ENCODE measurements at places on chromosomes 16 and 17.

- no peak for DNase-seq
Measured at GRCh38 chr16:63361032-63361624, 1324.9 kb upstream of the CDH8 start.

DNA sequence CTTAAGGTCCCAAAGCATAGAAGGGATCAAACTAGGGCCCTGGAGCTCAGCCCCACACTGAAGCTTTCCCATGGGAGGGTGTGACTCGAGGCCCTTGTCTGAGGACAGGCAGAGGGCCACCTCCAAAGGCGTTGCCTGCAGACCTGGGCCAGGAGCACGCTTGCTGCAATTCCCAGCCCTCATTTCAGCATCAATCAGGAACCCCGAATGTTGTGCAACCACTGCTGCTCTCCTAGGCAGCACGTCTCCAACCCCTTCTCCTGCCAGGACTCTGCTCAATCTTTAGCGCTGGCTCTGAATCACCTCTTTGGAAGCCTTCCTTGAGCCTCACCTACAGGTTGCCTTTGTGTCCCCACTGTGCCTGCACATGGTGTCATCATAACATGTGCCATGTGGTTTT, 14.0 kb upstream of the ATP2C2 start:
- no peak for DNase-seq

DNA sequence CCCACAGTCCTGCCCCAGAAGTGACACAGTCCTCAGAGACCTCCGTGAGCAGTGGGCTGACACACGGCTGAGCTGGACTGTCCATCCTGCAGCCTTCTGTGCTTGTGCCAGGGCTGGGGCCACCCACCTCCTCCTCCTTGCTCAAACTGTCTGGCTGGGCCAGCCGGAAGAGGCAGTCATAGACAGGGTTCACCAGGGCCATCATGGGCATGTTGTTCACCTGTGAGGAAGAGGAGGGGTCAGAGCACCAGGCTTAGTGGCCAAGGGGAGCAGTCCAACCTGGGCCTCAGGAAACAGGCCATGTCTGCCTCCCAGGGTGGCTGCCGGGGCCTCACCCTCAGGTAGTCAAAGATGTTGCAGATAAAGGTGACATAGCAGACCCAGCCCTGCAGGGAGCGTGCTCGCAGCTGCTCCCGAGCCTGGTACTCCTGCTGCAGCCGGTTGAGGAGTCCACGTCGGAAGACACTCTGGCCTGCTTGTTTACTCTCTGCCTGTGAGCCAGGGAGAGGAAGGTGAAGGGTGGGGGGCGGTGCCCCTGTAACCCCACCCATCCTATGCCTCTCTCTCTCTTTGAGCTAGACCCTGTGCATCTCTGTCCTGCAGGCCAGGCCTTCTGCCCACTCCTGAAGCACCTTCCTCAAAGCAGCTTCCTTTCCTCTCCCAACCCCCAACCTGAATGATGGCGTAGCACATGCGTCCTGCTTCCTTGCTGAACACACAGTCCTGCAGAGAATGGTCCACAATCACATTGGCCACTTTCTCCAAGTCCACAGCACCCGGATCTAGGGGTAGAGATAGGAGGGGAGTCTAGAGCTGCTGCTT, 3.4 kb downstream of the MIF4GD start:
- DNase-seq, result no peak

- no peak for DNase-seq
Measured at GRCh38 chr16:57315416-57315815, 30.9 kb upstream of the PLLP start.

DNA sequence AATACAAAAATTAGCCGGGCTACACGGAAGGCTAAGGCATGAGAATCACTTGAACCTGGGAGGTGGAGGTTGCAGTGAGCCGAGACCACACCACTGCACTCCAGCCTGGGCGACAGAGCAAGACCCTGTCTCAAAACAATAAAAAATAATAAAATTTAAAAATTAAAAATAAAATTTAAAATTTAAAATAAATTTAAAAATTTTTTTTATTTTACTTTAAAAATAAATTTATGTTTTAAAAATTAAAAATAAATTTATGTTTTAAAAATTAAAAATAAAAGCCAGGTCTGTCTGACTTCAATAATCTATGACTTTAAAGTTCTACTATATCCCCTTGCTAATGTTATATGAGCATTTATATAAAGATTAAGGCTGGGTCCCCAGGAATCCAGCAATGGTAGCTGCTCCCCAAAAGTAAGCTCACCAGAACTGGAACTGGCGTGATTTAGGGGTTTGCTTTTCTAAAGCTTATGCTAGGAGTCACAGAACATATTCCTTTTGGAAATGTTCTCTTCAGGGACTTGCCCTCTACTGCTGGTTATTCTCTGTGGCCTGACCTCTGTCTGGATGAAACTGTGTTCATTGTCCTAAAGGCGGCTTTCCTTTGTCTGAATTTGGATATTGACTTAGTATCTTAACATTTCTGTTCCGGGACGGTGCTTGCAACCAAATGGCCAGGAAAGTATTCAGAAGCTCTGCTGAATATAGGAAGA, 140.2 kb upstream of the NOL11 start:
- DNase-seq, result no peak

DNA sequence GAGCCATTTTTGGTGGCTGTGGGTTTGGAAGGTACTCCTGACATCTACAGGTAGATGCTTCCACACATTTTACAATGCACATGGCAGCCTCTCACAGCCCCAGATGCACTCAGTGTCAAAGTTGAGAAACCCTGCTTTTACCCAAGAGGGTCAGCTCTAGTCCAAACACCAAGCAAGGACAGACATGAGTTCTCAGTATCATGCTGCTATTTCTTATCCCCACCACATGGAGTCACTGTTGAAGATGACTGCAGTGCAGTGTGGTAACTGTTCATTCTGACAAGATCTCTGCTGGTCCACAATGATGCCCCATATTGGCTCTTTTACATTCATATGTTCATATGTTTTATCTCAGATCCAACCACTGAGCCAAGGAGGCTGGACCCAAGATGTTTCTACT, 50.5 kb upstream of the SALL1 start:
- DNase-seq, result no peak

GRCh38 chr16:63752347-63752746, 1369.5 kb downstream of the CDH11 start:
- DNase-seq, result no peak

DNA sequence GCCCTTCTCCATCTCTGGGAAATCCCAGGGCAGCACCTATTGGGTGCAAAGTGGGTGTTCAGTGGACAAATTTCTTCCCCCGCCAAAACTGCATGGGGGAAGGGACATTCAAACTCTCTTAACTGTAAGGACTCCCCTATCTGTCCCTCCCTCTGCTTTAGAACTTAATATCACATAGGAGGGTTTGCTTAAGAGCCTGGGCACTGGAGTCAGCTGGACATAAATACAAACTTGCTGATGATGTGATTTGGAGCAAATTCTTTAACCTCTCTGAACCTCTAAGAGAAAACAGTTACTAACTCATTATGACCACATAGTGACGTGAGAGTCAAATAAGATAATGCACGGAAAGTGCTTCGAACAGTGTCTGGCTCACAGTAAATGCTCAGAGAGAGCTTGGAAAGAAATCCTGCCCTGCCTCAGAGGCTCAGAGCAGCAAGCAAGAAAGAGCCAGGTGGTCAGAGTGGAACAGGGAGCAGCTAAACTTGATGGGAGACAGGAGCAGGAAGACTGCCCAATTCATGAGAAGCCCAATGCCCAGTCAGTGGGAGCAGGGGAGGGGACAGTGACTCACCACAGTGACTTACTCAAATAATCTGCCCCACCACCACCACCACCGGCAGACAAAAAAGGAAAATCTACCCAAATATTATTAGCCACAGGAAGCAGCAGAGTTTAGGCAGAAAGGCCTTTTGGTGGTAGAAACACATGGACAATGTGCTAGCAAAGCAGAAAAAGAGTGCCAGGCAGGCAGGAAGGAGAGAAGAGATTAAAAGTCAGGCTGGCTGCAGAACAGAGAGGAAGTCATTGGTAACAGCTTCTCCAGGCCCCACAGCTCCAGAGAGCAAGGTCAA, 23.9 kb upstream of the CCL1 start:
- DNase-seq, result no peak

GRCh38 chr17:75825149-75825552, 19.1 kb downstream of the UNC13D start:
- no peak for DNase-seq

DNA sequence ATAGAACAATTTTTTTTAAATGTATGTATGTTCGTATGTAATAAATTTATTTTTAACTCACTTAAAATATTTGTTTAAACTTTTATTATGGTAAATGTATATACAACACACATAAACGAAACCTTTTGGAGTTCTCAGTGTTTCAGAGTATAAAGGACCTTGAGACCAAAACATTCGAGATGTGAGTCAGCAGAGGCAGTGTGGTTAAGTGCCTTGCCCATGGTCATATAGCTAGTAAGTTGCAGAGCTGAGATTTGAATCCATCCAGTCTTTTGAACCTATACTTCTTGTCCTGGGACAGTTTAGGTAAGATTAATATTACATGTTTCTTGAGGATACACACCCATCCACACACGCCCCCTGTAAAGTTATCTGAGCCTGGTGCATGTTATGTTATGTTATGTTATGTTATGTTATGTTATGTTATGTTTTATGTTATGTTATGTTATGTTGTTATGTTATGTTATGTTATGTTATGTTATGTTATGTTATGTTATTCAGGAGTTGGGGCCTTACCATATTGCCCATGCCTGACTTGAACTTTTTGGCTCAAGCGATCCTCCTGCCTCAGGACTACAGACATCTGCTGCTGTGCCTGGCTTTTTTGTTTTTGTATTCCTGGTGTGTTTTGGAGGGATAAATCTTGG, 41.8 kb downstream of the TNRC6A start:
- DNase-seq, result no peak

- no peak for DNase-seq
Measured at GRCh38 chr16:85374571-85374872, 238.6 kb upstream of the GSE1 start.

- DNase-seq, result no peak
Measured at GRCh38 chr17:82246365-82247181, 17.7 kb downstream of the SLC16A3 start.

DNA sequence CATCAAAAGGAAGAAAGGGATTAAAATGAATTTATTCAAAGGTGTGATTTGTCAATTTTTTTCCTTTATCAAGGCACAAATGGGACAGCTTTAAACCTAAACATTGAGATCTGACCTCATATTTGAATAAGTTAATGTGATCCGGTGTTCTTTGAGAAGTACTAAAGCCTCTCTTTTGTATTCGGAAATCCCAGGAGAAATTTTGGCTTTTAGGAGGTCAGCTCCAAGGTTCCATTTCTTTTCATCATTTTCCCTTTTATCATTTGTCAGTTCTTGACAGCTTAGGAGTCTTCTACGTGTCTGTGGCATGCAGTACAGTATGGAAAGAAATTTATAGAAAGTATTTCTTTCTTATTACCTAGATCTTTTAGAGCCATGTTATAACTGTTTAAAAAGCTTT, 873.4 kb upstream of the CDH8 start:
- DNase-seq, result no peak

DNA sequence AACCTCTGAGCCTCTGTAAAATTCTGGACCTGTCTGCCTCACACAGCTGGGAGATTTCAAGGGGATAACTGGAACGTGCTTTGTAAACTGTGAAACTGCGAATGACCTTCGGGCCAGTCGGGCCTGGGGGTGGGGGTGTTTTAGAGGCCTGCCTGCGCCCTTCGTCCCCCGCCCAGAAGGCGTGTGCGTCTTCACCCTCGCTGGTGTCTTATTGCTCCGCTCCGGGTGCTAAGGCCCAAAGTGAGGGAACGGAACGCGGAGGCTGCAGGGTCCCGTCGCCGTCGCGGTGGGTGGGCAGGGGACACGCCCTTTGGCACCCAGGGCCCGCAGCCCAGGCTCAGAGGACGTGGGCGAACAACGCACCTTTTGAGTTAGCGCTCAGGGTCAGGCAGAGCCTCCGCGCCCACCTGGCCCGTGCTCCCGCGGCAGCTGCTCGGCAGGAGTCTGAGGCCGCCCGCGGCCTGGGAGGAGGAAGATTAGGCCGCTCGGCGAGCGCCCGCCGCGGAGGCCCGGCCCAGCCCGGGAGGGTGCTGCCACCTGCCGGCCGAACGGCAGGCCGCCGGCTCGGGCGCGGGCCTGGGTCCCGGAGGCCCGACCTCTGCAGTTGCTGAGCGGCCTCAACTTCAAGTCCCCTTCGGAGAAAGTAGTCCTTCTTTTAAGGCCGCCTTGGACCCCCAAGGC, 29.7 kb downstream of the DCAKD start:
- DNase-seq, result peak; percentile 6

DNA sequence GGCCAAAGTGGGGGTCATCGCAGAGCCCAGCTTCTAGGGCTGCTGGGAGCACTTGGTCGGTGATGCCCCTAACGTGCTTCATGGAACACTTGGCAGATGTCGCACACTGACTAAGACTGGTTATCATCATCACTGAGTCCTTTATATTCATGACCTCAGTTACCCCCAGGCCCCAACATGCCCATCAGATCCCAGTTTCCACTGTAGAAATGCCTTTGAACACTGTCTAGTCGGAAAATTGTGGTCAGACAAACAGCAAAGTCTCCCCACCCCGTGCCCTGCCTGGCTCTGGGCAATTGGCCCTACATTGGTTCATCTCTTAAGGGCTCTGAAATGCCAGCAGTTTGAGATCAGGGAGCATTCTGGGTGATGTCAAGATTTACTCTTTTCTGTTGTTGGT, 51.3 kb downstream of the NKD1 start:
- DNase-seq, result no peak

- no peak for DNase-seq
Measured at GRCh38 chr16:31451681-31452351, 7.5 kb upstream of the ARMC5 start.

DNA sequence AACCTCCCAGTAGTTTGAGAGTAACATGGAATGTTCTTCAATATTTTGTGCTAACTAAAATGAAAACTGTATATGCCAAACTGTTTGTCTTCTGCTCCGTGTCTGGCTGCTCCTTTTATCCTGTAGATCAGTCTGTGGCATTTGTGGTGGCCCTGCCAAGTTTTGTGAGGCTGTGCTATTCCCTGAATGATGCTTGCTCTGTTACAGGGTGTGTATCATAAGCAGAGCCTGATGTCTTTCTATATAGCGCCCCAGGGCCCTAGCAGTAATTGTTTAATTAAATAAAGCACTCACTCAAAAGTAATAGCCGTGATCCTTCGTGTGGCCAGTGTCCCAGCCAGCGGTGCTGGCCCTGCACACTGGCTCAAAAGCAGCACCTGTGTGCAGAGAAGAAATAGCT, 27.8 kb upstream of the NAT9 start:
- no peak for DNase-seq

- DNase-seq, result no peak
Measured at GRCh38 chr17:78890498-78890897, 12.5 kb downstream of the CEP295NL start.
